ENCODE measurements at places on chromosomes 11 and 22.

DNA sequence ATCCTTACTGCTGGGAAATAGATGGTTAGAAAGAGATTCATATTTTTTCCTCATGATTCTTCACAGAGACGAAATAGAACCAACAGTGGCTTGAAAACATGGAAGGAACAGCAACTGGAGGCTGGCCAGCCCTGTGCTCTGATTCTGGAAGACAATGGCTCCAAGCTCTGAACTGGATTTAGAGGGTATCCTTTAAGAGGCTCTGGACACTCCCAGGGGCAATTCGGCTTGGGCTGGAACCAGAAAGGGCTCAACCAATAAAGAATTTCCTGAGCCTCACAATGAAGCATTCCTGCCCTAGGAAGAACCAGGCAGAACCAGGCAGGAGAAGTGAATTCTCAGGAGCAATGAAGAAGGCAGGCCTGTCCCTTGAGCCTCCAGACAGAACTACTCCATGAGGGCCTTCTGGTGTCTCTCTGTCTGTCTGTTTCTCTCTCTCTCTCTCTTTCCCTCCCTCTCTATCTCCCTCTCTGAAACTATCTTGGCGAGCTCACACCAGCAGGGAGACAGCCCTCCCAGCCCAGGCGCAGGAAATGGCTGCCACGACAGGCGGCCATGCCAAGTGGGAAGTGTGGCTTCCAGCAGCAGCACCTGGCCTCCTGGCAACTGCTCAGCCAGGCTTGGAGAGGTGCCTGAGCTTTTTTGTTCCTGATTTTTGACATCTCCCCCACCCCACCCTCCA, 93.3 kb downstream of the RCN1 start:
- no peak for DNase-seq

DNA sequence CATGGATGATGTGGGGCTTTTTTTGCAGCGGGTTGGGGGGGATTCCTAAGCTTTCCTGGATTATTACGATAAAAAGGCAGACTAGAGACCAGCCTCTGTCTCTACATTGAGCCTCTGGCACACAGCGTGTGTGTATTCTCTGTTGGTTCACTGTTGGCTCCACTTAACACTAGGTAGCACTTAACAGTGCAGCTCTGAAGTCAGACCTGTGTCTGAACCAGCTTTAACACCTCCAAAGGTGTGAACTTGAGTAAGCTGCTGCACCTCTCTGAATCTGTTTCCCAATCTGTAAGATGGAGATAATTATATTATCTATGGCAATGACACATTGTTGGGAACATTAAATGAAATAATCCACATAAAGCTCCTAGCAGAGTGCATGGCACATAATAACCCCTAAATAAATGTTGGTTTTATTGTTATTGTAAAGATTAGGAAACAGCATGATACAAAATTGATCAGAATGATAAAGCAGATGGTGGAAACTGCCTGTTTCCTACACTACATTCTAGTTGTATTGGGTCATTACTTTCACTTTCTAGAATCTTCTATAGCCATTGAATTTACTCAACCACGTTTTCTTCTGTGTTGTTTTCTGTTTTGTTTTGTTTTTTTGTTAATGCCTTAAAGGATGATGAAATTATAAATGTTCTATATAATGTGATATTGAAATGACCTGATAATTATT, 108.4 kb downstream of the ARL14EP start:
- no peak for DNase-seq

- DNase-seq, result no peak
Observed at GRCh38 chr11:132051704-132052103, 681.3 kb downstream of the NTM start.

GRCh38 chr22:21942407-21943343, 10.0 kb downstream of the PPM1F start:
- DNase-seq, result no peak
